Stimulated activated CD8-positive, alpha-beta memory T cell treated with anti-CD3 and anti-CD28 coated beads, Interleukin-15, amount 100 ng/mL, for 24 hours (primary cell): ENCODE measurements at places on chromosomes 7 and 10.

DNA sequence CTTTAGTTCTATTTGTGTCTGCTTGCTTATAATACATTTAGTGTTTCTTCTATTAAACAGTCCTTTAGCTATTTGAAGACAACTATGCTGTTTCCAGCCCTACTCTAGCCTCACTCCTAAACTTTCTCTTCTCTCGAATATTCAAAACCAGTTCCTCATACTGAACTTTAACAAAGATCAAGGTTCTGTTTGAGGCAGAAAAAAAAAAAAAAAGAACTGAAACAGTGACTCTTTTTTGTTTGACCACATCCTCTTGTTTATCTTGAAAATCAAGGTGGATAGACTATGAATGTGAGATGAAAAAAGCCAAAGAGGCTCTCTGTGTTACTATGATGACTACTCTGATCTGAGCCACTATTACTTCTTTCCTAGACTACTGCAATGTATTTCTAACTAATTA lies 154.3 kb downstream of the ZNF365 start:
- DNase-seq = no peak

DNA sequence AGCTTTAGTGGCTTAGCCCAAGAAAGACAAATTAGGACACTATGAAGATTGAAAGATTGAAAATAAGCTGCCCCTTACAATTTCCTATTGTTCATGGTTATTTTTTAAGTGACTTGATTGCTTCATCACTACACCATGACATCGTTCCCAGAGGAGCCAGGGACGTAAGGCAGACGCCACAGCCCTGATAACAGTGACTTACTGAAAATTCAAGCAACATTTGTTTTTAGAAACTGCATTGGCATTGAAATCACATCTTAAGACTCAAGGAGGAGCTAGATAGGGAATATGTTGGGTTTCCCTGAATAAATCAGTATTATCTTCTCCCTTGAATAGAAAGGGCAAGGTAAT lies 38.7 kb upstream of the ANK3 start:
- no peak for DNase-seq

GRCh38 chr7:151430391-151431205 lies 9.3 kb downstream of the CRYGN start:
- no peak for DNase-seq

DNA sequence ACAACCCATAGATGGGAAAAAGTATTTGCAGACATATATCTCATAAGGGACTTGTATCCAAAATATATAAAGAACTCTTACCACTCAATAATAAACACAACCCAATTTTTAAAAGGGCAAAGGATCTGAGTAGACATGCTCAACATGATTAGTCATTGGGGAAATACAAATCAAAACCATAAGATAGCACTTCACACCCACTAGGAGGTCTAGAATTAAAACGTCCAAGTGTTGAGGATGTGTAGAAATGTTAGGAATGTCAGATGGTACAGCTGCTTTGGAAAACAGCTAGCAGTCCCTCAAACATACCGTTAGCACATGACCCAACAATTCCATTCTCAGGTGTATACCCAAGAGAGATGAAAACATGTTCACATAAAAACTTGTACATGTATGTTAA lies 8.3 kb downstream of the PSTK start:
- DNase-seq = no peak

DNA sequence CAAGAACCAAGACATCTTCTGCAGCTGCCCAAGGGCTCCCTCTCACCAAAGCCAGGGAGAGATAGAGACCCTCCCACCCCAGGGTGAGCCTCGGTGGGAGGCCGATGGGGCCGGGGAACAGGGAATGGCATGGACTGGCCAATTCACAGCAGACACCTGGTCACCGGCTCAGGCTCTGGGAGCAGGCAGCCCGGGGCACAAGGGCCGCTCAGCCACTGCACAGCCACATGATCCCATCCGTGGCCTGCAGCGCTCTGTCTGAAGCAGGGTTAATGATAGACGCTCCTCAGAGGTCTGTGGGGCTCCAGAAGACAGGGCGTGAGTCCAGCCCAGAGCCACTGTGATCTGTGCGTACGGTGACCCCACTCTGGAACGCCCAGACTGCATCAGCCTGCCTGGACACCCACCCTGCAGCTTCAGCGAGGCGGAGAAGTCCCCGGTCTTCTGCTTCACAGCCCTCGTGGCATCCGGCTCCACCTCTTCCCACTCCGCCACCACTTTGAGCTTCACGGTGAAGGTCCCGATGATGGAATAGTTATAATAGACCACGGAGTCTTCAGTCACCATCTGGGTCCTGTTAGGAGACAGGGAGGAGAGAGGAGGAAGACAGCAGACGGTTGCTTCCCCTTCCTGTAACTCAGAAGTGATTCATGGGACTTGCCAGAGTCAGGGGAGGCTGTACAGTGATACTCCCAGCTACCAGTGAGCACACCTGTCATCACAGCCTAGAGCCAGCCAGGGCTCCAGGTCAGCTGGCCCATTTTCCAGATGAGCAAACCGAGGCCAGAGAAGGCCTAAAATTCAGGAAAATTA lies 14.0 kb downstream of the TMEM130 start:
- DNase-seq = no peak

- no peak for DNase-seq
Measured at GRCh38 chr10:72039377-72039776, 49.0 kb downstream of the SPOCK2 start.

GRCh38 chr10:123500110-123500509 lies 166.0 kb upstream of the GPR26 start:
- no peak for DNase-seq

DNA sequence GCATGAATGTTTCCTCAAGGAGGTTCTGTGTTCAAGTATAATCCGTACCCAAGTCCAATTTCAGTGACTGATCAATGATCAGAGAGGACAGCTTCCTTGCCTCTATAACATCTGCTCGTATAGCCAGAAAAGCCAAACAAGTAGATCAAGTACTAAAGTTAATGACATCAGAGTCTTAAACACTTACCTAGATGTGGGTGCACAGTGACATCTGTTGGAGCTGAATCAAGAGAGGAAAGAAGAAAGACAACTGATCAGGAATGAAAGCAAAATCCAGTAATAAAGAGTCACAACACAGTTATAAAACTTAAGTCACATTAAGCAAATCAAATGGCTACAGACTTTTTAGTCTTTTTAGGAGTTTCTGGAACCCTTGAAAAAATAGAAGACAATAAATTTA lies 236.5 kb downstream of the RELN start:
- no peak for DNase-seq

- no peak for DNase-seq
Measured at GRCh38 chr10:65660006-65660405, 1265.8 kb upstream of the LRRTM3 start.

- no peak for DNase-seq
Measured at GRCh38 chr7:98969386-98969785, 91.1 kb downstream of the TRRAP start.

GRCh38 chr10:129848696-129849451 lies 115.2 kb downstream of the EBF3 start:
- DNase-seq = no peak

- no peak for DNase-seq
Measured at GRCh38 chr7:76356823-76357222, 2.0 kb downstream of the YWHAG start.

- no peak for DNase-seq
Measured at GRCh38 chr10:28180654-28181053, 122.2 kb downstream of the MPP7 start.

DNA sequence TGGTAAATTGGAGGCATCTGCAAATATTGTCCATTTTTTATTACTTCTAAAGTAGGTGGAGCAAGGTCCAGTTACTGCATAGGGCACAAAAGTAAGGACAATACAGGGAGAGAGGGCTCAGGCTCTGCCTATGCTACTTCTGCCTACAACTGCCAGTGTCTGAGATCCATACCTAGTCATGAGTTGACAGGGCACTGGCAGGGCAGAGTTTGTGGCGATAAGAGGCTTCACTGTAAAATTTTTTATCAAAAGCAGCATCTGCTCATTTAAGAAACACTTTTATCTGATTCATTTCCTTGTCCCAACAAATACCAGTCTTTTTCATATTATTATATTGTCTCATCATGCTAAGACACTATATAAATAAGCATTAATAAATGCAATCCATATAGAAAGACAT lies 178.0 kb downstream of the LRRN3 start:
- DNase-seq = no peak

DNA sequence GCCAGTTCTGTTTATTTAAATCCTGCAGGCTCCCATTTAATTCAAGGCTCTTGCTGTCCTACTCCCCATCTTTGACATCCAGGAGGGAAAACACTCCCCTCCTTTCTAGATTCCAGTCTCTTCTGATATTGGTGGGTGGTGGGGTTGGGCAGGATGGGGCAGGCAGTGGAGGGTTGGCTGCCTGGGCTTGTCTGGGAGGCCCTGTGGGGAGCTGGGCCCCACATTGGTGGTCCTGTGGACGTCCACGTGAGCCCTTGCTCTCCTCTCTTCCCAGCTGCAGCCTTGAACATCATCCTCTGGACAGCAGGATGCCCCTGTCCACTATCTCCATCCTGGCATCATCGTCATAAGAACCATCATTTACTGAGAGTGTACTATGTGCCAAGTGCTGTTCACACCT lies 108.9 kb upstream of the PCBD1 start:
- DNase-seq = no peak

- no peak for DNase-seq
Measured at GRCh38 chr10:64463406-64463805, 942.2 kb downstream of the REEP3 start.

DNA sequence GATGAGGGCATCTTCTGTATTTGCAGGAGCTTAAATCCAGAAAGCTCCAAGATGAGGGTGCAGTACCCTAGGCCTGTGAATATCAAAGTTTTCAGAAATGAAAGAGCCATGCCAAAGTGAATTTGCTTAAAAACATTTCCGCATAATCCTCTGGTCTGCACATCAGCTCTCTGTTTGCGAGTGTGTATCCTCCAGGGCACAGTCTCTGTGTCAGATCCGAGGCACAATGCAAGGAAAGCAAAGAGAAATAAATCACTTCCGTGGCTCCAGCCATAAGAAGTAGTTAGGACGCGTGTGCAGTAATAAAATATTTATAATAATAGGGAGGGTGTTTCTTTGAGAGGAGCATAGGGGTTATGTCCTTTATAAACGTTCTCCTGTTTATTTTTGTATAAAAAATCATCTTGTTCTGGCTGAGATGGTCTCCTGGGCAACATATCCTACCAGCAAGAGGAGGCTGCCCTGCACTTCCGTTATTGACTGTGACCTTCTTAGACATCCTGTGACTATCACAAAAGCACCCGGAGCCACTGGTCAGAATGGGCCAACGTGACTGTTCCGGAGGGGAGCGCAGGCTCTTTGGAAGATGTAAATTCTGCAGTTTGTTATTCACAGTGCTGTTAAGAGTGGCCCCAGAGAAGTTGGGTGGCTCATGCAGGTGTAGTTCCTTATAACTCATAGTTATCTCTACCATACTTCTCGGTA lies 667.6 kb upstream of the FOXK1 start:
- no peak for DNase-seq

GRCh38 chr7:94962661-94963060 lies 55.3 kb downstream of the PPP1R9A start:
- DNase-seq = no peak

DNA sequence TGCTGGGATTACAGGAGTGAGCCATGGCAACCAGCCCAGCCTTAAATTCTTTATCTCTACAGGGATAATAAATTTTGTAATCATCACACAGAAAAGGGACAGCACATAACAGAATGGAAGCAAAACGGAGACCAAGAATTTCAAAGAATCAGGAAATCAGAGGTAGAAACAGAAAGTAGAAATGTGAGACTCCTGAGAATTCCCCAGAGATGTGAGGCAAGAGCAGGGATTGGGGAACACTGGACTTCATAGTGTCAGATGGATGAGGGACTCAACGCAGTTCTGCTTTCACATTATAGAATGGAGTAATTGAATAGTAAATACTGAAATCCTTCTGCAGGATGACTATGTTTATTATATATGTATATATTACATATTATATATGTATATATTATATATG lies 52.5 kb upstream of the MPP7 start:
- DNase-seq = no peak

DNA sequence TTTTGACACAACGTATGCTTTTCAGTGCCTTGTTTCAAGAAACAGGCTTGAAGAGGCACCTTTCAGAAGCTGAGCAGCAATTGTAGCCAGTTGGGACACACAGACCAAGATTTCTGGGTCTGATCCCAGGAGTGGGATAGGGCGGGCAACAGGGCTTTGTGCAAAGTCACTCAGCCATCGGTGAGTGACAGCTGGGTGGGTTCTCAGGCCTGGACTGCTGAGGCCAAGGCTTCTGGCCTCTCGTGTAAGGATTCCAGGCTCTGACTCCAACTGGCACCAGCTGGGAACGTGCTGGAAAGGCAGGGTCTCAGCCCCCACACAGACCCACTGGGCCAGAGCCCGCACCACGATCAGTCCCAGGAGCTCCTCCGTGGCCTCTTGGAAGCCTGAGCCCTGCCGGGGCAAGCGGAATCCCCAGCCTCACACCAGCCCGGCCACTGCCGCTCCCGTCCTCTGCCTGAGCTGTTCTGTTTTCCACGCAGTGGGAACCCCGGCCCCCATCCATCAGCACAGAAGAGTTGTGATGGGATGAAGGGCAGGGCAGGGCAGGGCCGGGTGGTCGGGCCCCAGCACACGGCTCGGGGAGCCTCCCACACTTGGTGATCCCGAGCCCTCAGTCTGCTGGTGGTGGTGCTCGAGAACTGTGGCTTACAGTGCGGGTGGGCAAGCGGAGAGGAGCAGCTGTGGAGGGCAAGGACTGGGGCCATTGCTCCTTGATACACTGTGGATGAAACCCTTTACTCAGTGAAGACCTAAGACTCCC lies 46.8 kb downstream of the VIPR2 start:
- DNase-seq = no peak

- no peak for DNase-seq
Measured at GRCh38 chr7:120180221-120180620, 92.8 kb upstream of the KCND2 start.

GRCh38 chr7:149278396-149278795 lies 16.4 kb downstream of the ZNF783 start:
- DNase-seq = no peak

DNA sequence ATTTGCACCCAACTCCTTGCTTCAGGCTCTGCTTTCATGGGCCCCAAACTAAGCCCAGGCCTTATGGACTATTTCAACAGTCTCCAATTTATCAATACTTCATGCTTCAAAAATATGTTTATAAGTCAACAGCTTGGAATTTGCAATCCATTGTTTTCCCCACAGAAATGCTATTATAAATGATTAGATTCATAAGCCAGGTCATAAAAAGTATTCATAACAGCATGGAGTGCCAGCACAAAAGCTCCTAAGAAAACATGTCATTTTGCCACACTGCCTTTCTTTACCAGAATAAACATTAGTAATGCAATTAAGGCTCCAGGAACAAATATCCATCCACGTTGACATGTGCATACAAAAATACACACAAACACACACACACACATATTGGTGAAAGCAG lies 30.1 kb downstream of the OSBPL3 start:
- no peak for DNase-seq

DNA sequence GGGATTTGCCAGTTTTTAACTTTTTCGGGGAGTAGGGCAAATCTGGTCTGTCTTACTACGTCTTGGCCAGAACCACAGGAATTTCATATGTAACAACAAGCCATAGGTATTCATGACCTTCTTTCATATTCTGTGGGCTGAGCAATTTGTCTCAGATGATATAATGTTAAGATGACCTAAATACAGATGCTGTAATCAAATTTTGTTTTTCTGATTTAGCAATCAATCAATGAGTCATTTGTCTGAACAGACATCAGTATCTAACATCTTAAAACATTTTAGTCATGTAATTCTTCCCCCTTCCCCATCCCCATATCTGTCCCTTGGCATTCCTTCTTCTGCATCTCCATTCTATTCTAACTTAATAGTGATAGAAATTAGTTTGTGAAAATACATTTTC lies 24.8 kb upstream of the NME8 start:
- DNase-seq = no peak
